ENCODE measurements at places on chromosomes 4 and X.

GRCh38 chrX:153380691-153381090 lies 20.5 kb downstream of the PNMA6E start:
- DNase-seq = peak; percentile 7

DNA sequence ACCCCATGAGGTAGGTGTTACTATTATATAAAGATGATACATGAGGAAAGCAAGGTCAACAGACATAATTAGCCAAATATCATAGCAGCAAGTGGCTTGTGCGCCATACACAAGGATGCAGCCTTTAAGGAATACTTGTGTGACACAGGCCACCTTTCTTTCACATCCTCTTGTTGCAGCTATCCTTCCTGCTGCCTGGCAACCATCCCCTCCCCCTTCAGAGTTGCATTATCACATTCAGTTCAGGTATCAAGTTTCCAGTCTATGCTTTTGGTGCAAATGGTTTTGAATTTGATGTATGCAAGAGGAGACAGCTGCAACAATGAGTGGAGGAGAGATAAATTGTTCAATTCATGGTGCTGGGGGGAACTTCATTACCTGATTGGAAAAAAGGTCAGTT lies 6.4 kb downstream of the ZCCHC18 start:
- peak; percentile 9 for DNase-seq

DNA sequence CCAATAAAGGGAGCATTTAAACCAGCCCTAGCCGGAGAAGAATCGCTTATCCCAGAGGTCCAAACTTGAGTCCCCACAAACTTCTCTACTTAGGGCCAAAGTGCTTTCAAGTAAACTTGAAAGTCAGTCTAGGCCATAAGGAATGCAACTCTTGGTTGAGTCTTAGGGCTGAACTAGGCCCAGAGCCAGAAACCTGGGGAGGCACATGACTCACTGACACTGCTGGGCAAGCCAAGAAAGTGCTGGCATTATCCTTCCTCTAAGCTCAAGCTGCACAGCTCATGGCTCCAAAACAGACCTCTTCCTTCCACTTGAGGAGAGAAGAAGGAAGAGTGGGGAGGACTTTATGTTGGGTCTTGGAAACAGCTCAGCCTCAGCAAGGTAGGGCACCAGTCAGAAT lies 1257.3 kb upstream of the DIAPH2 start:
- DNase-seq = peak; percentile 2

DNA sequence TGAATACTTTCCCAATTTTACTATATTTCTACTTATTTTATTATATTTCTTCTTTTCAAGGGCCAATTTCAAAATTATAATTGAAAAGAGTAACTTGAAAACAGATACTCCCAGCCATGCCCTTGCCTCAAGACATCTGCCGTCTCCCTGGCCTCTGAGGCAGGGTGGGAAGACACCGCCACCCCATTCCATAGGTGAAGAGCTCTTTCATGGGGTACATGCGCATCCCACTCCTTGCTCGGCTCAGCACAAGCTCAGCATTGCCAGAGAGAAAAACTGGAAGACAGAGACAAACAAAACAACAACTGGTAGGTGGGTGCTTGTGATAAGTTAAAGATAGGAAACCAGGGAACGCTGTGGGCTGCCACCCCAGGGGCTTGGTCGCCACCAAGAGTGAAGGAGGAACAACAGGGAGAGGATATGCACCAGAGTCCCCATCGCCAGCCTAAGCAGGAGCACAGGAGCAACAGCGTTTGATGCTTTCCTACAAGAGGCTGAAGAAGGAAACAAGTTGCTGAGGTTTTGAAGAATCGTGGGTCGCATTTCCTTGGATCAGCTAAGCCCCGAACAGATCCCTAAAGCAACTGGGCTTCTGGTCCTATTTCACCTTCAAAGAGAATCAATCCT lies 11.3 kb downstream of the TMEM154 start:
- no peak for DNase-seq

- peak; percentile 91 for DNase-seq
Measured at GRCh38 chr4:186839122-186840037, 115.7 kb upstream of the FAT1 start.

DNA sequence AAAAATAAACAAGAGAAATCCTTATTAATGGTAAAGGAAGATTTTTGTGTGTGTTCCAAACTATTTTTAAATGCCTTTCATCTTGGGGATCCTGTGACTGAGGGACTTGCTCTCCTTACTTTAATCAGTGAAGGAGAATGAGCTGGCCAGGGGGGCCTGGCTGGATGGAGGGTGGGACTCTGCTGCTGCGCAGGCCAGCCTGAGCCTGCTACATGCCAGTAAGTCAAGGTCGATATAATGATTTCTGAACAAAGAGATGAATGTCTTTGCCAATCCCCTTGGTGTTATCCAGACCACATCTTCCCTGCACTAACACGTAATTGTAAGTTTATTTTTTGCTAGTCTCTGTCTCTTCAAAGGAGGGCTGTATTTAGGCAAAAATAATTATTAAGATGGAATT lies 1679.2 kb upstream of the TENM3 start:
- DNase-seq = no peak

GRCh38 chrX:154515090-154515965 lies 704 bp downstream of the FAM3A start:
- no peak for DNase-seq

GRCh38 chrX:120690344-120690743 lies 60.5 kb upstream of the C1GALT1C1 start:
- no peak for DNase-seq

GRCh38 chr4:28966982-28967381 lies 1753.2 kb upstream of the PCDH7 start:
- peak; percentile 36 for DNase-seq

DNA sequence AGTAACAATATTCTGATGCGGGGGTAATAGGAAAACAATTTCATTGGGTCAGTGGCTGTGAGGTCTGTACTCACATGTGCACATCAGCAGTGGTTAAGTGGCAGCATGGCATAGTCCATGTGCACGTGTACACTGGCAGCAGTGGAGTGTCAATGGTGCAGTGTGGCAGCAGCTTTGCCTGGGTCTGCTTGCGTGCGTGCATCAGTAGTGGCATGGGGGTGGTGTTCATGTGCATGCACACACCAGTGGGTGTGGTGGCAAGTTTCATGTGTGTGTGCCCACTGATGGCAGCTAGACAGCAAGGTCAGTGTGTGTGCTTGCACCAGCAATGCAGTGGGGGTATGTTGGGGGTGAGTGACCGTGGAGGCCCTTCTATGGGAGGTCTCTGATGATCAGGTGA lies 581.6 kb upstream of the KLHL4 start:
- no peak for DNase-seq

DNA sequence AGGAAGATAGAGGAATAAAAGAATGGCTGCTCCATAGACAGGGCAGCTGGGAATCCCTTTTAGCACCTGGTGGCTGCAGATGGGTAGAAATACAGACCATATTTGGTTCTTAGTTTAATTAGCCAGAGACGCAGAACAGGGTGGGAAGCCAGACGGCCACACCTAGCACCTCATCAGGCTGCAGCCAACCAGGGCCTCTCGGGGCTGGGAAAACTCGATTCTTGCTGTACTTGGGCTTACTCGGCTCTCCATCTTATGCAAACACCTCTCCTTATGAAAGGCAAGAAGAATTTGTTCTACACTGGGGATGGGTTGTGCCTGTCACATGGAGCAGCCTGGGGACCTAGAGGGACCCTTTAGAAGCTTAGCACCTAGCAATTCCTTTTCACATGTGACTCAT lies 19.7 kb downstream of the IRAK1 start:
- no peak for DNase-seq

- DNase-seq = no peak
Measured at GRCh38 chrX:78387364-78387763, 60.0 kb upstream of the CYSLTR1 start.

- DNase-seq = peak; percentile 5
Measured at GRCh38 chr4:40099010-40099409, 42.4 kb downstream of the N4BP2 start.

DNA sequence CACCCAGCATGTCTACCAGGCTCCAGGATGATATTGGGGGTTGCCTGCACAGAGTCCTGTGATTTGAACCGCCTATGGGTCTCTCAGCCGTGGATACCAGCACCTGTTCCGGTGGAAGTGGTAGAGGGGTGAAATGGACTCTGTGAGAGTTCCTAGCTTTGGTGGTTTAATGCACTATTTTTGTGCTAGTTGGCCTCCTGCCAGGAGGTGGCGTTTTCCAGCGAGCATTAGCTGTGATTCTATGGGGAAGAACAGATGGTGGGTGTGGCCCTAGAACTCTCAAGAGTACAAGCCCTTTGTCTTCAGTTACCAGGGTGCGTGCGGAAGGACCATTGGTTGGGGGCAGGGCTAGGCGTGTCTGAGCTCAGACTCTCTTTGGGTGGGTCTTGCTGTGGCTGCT lies 316.9 kb upstream of the AMOT start:
- DNase-seq = no peak

- DNase-seq = no peak
Measured at GRCh38 chr4:138344851-138345250, 102.7 kb upstream of the SLC7A11 start.

- DNase-seq = peak; percentile 67
Measured at GRCh38 chrX:46704767-46705386, 54.0 kb downstream of the SLC9A7 start.

DNA sequence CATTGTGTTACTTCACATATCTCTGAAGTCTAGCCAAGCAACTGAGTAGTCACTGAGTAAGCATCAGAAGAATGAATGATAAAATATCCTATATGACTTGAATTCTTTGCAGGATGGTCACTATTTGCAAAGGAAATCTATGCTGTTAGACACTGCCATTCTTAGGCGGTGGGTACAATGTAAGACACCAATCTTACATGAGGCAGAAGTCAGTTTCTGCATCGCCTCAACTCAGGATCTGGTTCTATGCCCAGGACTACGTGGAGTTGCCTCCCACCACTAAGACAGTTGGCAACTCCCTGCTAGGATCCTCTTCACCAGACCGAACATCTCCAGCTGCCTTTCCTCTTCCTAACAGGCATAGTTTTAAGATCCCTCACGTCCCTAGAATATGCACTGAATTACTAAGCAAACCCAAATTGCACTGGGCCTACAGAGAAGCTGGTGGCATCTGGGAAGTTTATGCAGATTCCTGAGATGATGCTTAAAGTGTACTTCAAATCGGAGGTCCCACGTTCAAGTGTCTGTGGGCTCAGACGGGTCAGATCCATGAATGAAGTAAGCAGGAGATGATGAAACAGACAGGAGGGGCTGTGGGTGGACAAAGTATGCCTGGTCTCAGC lies 45.6 kb downstream of the SEL1L3 start:
- peak; percentile 74 for DNase-seq

DNA sequence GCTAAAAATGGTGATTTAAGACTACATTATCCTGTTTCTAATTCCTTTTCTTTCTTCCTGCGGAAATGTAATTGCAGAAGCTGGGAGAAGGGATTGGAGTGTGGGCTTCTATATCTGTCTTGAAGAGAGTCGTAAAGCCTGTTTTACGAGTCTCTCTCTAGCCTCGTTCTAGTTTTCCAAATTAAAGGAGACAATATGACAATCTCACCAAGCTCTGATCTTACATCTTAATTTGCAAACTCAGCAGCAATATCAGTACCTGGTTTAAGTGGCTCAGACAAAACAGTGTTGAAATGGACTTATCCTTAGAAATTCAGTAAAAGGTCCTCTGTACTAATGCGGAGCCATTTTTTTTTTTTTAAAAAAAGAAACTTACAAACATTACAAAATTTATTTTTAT lies 349.5 kb upstream of the HAND2 start:
- DNase-seq = no peak

DNA sequence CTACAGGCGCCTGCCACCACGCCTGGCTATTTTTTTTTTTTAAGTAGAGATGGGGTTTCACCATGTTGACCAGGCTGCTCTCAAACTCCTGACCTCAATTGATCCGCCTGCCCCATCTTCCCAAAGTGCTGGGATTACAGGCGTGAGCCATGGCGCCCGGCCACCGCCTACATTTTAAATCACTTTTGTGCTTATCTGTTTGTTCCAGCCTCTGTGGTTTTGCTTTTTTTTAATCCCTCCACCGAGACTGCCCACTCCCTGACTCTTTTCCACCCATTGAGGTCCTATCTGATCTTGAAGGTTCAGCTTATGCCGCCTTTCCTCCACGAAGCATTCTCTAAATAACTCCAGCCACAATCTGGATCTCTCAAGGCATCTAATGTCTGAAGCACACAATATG lies 73.5 kb downstream of the CHRDL1 start:
- DNase-seq = no peak

DNA sequence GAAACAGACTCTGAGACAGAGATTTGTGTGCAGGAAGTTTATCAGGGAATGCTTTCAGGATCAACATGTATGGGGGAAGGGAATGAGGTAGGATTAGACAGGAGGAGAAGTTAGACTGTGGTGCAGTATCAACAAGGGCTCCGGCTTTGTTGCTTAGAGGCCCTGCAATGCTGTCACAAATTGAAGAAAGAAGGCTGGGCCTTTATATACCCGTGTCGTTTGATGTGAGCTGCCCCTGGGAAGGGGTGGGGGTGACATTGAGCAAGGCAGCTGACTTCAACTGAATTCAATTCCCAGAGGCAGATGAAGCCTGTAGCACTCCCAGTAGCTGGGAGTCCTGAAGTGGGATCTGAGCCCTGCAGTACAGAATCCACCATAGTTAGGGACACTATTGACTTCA lies 29.5 kb upstream of the USP9X start:
- no peak for DNase-seq

- peak; percentile 76 for DNase-seq
Measured at GRCh38 chr4:76087007-76087769, 12.7 kb downstream of the ART3 start.

- peak; percentile 14 for DNase-seq
Measured at GRCh38 chr4:121950680-121951520, 960 bp downstream of the TRPC3 start.

GRCh38 chr4:110793381-110793801 lies 170.5 kb upstream of the PITX2 start:
- no peak for DNase-seq

DNA sequence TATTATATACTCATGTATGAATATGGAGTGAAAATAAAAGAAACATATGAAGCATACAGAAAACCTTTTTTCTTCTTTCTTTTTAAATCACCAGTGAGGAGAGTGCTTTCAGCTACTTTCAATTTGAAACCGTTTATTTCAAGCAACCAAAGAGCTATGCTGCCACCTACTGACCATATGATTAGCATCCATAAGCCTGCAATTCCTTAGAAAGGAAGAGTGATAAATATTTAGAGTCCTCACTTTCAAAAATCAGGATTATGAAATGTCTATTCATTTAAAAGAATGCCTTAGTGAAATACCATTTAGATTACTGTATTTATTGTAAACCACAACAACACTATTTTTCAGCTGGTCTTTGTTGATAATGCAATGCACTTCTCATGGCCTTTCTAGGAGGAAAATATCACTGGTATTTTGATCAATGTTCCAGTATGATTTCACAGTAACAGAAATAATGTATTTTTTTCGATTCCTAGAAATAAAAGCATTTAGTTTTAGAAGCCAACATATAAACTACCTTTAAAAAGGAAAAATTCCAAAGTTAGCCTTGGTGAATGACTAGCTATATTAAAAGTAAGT lies 667.6 kb downstream of the PCDH18 start:
- peak; percentile 91 for DNase-seq

GRCh38 chr4:41408859-41409593 lies 128.9 kb upstream of the LIMCH1 start:
- DNase-seq = no peak

GRCh38 chr4:14744346-14744745 lies 257.9 kb upstream of the CPEB2 start:
- peak; percentile 66 for DNase-seq

GRCh38 chr4:147334478-147334877 lies 146.4 kb upstream of the EDNRA start:
- peak; percentile 58 for DNase-seq

- peak; percentile 31 for DNase-seq
Measured at GRCh38 chr4:41683326-41683725, 65.2 kb downstream of the PHOX2B start.

GRCh38 chrX:9465380-9466123 lies 694 bp downstream of the TBL1X start:
- DNase-seq = no peak

All from choroid plexus epithelial cell (primary cell).